ENCODE measurements at places on chromosomes 6 and 20.
A peak's percentile ranks its signal among the peaks of the same experiment; 100 is the strongest.

- no peak for DNase-seq
These were observed 26.4 kb downstream of the MAP3K4 start for GRCh38 chr6:161017766-161018564.

DNA sequence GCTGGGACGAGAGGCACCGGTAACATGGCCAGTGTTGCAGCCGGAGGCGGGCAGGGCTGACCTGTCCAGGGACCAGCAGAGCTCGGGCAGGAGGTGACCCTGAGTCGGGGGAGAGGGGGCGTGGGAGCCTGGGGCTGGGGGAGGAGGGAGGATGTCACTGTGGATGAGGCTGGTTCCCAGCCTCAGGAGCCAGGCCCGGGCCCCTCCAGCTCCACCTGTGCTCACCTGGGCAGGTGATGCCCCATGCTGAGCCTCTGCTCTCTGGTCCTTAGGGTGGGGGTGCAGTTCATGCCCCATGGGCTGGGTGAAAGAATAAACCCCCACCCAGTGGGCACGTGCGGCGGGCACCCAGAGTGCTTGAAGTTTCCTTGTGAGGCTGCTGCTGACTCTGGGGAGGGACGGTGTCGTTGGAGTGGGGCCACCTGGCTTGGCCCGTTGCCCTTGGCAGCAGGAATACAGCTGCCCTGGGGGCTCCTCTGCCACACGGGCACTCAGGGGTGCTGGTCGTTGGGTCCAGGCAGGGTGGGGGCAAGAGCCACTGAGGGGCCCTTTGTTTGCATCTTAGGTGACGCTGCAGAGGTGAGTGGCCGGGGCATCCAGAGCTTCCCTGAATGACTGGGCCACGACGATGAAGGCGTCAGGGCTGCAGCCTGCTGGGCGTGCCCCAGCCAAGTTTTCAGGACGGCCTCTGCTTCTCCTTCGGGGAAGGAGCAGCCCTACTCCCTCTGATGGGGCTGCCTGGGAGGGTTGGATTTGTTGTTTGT, 24.7 kb upstream of the BHLHE23 start:
- DNase-seq: no peak

DNA sequence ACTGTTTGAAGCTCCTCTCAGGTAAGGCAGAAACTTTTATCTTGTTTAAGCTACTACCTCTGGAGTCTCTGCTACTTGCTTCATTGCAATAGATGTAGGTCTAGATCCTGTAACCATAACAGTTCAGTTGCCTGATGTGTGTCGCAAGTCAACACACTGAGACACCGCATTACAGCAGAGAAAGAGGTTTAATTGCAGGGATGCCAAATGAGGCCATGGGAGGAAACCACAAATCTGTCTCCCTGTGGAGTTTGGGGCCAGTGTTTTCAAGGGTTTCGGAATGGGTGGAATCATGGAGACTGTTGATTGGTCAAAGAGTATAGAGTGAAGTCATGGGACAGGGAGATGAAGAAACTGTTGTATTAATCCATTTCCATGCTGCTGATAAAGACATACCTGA, 57.1 kb upstream of the RBM24 start:
- no peak for DNase-seq

DNA sequence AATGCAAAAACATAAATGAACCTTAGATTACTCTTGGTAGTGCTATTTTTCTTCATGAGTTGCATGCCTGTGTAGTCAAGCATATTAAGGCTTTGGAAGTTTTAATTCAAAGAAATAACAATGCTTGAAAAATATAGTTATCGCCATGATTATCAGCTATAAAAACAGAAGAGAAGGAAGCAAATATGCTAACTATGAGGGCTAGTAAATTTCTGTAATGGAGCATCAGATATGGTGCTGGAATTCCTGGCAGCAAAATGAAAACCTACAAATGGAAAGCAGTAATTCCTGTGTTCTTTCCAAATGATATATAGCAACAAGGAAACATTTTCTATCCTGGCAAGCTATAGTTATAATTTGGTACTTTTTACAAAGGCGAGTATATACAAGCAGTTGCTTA, 29.7 kb downstream of the DOP1A start:
- no peak for DNase-seq

- DNase-seq: no peak
These were observed 6.0 kb downstream of the MTFR2 start for GRCh38 chr6:136244061-136244616.

GRCh38 chr20:47612670-47613069, 111.0 kb downstream of the NCOA3 start:
- DNase-seq: no peak

GRCh38 chr6:82494367-82494766, 130.8 kb downstream of the TPBG start:
- no peak for DNase-seq

- DNase-seq: no peak
These were observed 8.7 kb downstream of the LAMA4 start for GRCh38 chr6:112245511-112246203.

DNA sequence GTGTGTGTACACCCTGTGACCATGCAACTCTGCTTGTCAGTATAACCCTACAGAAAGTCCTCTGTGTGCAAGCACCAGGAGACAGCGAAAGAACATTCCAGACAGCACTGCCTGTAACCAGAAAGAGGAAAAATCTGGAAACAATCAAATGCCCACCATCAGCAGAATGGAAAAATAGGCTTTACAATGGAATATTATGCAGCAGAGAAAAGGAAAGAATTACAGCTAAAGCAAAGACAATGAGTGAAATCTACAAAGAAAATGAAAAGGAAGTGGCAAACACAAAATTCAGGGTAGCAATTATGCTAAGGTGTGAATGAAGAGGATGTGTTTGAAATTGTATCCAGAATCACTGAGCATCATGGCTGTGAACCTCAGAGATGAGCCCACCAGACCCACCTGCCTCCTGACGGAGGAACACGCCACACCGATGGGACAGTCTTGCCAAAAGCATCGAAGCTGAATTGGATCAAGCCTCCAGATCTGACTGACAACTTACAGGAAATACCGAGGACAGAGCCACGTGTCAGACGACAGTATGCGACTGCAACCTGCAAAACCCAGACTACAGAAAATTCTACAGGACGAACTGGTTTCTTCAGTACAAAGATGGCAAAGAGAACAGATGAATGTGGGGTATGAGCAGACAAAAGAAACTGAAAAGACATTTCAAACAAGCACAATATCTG, 133.2 kb downstream of the NFATC2 start:
- DNase-seq: no peak

DNA sequence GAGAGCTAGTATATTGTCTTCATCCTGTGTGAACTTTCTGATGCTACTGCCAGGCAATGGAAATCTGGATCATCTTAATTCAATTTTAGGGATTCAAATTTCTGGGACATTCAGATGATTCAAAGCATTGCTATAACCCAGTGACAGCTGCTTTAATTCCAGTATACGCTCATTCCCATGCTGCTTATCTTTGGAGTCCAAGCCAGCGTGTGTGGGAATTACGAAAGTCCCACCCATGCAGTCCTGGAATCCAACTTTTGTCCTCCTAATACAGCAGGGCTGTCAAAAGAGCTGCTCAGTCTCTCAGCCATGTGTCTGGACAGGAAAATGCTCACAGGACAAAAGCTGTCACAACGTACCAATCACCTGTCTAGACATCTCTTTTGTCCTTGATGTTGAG, 219.8 kb downstream of the LAMA2 start:
- DNase-seq: no peak

- DNase-seq: no peak
These were observed 118.1 kb downstream of the IRF4 start for GRCh38 chr6:509676-510075.

DNA sequence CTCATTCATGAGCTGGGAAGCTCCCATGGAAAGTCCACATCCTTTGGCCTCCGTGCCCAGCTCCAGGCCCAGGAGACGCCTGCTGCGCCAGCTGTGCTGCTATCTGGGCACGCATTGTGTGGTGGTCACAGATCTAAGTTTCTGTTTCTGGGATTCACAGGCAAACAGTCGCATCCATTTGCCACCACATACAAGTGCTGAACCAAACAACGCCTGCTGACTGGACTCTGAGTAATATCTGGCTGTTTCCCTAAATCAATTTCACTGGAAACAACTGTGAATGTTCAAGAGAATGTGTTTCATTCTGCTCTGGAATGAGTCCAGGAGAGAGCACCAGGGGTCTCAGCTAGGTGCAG, 45.5 kb downstream of the IRF4 start:
- DNase-seq: no peak

- no peak for DNase-seq
These were observed 922.1 kb downstream of the TFAP2A start for GRCh38 chr6:9492790-9493189.

GRCh38 chr6:132207991-132208390, 193.3 kb downstream of the MOXD1 start:
- no peak for DNase-seq

- no peak for DNase-seq
These were observed 226.5 kb downstream of the CBLN4 start for GRCh38 chr20:55778796-55779195.

DNA sequence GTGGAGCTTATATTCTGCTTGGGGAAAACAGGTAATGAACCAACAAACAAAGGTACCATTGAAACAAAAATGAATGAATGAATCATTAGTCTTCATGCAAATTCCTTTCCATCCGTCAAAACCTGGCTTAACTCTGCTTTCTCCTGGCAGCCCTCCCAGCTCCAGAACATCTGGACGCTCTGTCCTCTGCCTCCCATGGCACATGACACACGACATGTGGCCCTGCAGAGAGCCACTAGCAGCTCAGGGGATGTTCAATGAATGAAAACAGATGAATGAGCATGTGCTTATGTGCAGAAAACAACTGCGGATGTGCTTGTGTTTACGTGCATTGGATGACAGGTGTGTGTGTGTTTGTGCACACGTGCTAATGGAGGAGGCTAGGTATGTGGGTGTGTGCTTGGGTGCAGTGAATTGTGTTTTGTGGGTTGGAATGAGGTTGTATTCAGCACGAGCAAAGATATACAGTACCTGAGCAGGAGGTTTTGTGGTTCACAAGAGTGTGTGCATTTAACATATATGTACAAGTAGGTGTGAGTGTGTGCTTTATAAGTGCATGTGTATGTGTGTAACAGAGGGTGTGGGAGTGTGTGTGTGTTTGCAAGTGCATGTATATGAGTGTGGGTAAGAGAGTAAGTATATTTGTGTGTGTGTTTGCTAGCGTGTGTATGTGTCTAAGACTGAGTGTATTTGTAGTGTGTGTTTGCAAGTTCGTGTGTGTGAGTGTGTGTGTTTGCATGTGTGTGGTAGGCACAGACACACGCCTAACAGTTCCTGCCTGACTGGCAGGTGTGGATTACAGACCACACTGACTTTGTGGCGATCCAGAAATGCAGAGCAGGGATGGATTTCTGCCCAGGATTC, 374.1 kb upstream of the SULF2 start:
- no peak for DNase-seq

- DNase-seq: no peak
These were observed at the start of gene BCAS1 for GRCh38 chr20:54070187-54070987. Gene BCAS1, minus strand, starts transcription at chr20:54070594. Its CDS starts 11,876 bp downstream, at chr20:54058718.

DNA sequence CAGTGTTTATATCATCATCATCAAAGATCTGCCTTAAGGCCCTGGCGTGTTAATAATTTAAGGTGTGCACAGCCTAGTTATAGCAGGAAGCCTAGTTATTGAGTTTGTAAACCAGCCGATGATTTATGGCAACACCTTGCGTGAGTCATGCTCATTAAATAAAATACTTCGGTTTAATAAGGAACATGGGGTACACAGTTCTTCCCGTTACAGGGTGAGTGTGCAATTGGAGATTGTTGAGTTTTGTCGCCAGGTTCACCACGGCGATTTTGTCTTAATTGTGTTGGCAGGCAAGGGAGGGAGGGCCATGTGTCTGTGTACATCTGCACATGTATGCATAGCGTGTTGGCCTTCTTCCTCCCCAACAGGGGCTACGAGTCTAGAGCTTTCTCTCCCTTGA, 104.0 kb downstream of the TFAP2A start:
- no peak for DNase-seq

DNA sequence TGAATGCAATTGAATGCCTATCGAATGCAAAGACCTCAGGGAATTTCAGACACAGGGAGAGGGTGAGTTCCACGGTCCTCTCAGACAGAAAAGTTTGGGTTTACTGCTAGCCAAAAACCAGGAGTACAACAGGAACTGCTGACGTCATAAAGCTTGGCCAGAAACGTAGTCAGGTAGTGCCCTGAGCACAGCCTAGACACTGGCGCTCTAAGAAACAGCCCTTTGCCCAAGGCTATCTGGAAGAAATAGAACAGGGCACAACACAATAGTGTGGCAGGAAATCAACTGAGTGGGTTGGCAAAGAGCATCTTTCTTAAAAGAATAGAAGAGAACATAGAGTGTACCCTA, 58.0 kb downstream of the GFOD1 start:
- no peak for DNase-seq

GRCh38 chr6:119347466-119348095, 2.0 kb downstream of the MAN1A1 start:
- peak; percentile 11 for DNase-seq

DNA sequence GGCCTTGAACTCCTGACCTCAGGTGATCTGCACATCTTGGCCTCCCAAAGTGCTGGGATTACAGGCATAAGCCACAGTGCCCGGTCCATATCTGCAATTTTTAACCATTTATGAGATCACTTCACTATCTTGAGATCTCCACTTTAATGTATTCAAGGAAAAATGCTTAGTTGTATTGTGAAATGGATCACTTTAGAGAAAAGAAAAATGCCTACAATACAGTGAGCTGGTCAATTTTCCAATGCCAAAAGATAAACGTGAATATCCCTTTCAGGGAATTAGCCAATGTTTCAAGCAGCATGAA, 82.8 kb upstream of the ZNF217 start:
- DNase-seq: no peak

DNA sequence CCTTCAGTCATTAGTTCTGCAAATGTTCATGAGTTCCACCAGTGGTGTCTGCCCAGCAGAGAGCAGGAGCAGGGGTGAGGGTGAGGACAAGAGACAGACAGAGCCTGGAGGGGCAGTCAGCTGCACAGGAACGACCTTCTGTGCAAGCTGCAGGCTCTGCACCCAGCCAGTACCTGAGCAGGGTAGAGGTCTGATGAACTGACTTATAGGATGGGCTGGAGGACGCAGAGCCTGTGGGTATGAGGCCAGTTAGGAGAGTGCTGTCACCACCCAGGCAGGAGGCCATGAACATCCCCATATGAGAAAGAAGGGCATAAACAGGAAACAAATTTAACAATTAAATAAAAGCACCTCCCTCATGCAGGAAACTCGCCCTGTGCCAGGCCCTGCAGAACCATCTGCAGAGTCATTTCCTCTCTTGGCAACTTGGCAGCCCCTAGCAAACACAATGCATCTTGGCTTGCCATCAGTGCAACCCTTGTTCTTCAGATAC, 17.9 kb downstream of the C6orf15 start:
- peak; percentile 2 for DNase-seq

GRCh38 chr6:141552463-141552862, 580.3 kb upstream of the GJE1 start:
- no peak for DNase-seq

- no peak for DNase-seq
These were observed 577.0 kb downstream of the CDH26 start for GRCh38 chr20:60535211-60535610.
